Activated CD4-positive, alpha-beta T cell treated with anti-CD3 and anti-CD28 coated beads, Interleukin-2, Interleukin-4, amounts not matched to agents 100 ng/mL and 50 ng/mL, durations not matched to agents 16 hours and 8 hours (primary cell): ENCODE measurements at places on chromosomes 6 and 20.

- DNase-seq, result no peak
Observed at GRCh38 chr6:75643173-75643572, 41.5 kb downstream of the SENP6 start.

DNA sequence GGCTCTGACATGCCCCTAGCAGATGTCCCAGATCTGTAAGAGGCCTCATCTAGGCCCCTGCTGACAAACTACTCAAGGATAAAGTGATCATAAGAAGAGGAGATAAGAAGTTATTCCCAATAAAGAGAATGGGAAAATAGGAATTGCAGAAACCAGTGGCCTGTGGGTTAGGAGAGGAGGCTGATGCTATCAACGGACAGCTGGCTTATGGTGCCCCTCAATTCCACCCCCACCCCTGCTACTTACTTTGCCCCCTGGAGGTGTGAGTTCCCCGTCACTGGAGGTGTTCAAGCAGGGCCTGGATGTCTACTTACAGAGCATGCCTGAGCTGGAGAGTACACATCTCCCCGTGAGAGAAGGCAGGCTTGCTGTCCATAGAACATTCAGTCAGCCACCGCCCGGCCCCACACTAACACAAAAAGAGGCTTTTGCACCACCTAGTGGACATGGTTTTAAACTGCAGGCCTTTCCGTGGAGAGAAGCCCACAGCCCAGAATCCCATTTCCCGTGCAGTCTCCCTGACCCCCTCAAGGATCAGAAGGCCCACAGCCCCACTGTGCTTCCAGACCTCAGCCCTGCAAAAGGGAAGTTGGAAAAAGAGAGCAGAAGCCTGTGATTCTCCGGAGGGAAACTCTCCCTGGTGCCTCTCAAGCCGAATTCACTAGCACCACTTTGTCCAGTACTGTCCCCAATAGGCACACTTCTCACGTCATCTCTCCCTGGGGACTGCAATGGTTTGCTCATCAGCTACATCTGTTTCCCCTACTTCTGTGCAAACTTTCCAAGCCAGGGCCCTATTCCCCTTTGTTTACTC, 23.8 kb upstream of the BNIP5 start:
- DNase-seq, result peak; percentile 68

GRCh38 chr6:128290221-128290620, 230.2 kb downstream of the PTPRK start:
- no peak for DNase-seq

DNA sequence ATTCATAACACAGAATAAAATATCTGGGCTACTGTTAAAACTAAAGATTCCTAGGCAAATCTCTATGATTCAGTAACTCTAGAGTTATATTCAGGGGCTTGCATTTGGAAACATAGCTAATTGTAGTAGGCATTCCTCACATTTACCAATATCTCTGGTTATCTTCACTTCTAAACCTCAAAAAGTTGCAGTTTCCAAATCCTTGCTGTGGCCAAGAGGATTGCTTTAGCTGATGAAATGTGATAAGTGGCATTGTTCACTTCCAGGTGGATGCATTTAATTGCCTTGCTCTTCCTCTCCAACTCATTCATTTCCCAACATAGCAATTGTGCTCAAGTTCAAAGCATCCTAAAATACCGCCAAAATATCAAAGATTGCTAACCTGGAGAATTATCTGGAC, 246.6 kb downstream of the GRIK2 start:
- DNase-seq, result no peak

DNA sequence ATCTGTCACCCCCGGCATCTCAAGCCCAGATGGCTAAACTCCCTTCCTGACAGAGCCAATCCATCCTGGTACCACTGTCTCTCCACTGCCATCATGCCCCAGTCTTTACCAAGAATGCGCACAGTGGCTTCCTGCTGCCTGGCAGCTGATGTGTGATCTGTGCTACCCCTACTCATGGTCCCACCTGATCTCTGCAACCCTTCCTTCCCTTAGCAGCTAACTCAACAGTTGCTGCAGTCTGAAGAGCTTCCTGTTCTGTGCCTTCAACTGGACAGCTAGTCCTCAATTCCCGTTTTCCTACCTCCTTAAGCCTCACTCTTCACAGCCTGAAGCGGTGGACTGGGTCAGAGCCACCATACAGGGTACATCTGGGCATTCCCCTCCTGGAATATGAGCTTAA, 7.6 kb upstream of the FAM83C start:
- no peak for DNase-seq

DNA sequence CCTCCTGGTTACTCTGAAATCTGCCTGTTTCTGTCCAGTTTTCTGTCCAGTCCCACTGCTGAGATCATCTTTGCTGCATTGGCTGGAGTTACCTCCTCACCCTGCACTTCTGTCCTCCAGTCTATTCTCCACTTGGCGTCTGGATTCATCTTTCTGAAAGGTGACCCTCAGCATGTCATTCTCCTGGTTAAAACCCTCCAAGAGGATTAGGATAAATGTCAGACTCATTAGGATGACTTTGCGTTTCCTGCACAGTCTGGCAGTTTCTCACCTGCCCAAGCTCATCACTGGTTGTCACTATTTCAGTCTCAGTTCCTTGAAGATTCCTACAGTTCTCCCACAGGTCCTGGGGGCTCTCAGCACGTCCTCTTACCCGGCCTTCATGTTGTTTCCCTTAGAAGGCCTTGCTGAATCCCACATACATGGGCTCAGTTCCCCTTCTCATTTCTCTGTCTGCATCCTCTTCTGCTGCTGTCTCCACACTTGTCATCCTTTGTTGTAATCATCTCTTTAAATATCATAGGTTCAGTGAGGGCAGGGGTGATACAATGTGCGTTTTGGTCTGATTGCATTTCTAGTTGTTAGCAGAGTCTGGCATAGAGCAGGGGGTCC, 374.8 kb downstream of the QKI start:
- DNase-seq, result no peak

GRCh38 chr20:24681634-24682495, 212.4 kb downstream of the SYNDIG1 start:
- DNase-seq, result no peak

GRCh38 chr6:166046226-166046625, 121.4 kb downstream of the TBXT start:
- DNase-seq, result no peak
